KBM-7 (cell line): ENCODE measurements at places on chromosomes 12 and 14.

DNA sequence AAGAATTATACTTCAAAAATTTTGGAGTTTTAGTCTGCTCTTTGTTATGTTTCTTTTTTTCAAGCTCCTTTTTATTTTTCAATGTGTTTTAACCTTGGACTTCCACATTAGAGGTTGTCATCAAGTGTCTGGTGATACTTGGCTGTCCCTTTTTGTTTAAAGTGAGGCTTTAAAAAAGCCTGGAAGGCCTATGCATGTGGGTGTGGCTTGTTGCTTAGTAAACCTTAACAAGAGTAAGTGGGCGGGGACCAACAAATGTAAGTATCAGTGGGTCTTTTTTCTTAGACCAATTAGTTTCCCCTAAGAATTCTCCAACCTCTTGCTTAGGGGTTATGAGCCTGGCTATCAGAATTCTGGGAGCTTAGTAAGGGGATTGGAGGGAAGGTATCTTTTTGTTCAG is 26.4 kb downstream of the HCFC2 start:
- DNase-seq = no peak

- peak; percentile 56 for DNase-seq
Observed at GRCh38 chr12:14614704-14615121, 47.0 kb upstream of the PLBD1 start.

DNA sequence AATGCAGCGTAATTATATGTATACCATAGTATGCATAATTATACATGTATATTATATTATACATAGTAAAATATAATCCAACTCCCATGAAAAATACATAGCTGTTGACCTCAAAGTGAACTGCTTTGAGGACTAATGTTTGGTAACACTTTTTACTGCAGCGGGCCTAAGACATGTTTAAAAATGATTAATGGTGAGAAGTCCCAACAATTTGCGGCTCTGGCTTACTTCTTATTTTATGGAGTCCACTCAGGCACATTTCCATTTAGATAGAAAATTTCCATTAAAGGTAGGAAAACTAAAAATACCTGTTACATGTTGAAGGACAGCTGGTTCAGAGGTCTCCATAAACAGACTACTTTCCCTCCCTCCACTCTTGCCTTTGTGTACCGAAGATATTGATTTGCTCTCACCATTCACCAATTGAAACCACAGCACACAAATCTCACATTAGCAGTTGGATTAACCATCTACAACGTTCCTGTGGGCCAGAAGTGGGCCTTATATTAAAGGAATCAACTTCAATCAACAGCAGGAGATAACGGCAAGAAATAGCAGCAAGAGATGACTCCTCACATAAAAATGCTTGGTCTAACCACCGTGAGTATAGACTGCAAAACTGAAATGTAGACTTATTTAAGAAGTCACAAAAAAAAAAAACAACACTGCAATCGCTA is 14.1 kb upstream of the NT5DC3 start:
- no peak for DNase-seq

DNA sequence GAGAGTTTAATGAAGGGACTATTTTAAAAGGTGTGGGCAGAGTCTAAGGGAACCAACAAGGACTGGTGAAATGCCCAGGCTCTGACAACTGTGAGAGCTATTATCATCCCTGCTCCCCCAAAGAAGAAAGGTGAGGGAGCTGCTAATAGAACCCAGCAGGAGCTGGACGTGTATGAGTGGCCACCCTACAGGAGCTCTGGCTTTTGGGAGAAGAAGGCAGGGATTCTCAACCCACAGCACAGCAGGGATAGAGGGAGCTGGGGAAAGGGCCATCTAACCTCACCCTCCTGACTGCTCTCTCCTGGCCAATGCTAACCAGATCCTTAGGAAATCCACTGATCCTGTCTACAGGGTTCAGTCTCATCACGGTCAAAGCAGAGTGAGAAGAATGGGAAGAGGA is 57.1 kb downstream of the GRIN2B start:
- no peak for DNase-seq

GRCh38 chr12:117835156-117835555 is 133.6 kb downstream of the KSR2 start:
- no peak for DNase-seq

DNA sequence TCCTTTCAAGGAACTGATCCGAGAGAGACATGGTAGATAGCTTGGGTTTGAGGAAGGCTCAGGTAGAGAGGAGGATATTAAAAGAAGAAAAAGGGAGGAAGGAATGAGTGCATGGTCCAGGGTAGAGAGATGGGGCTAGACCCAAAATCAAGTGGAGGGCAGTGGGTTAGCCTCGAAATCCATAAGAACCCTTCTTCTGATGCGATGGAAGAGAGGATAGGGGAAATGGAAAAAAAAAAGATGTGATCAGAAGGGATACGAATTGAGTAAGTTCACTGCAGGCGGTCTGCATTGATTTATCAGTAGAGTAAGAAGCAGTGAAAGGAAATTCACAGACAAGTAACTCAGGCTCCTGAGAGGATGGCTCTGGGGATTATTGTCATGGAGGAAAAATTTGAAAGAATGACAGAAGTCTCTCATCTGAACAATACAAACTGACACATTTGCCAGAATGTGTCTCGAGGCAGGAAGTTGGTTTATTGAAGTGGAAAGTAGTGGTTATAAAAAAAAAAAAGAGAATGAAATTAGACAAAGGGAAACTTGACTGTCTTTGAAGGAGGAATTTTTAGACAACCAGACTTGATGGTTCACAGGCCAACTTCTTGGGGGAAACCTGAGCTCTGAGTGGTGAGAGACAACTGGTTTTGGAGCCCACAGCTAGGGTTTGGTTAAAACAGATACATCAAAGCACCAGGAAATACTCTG is 10.2 kb downstream of the PPFIBP1 start:
- DNase-seq = peak; percentile 63

DNA sequence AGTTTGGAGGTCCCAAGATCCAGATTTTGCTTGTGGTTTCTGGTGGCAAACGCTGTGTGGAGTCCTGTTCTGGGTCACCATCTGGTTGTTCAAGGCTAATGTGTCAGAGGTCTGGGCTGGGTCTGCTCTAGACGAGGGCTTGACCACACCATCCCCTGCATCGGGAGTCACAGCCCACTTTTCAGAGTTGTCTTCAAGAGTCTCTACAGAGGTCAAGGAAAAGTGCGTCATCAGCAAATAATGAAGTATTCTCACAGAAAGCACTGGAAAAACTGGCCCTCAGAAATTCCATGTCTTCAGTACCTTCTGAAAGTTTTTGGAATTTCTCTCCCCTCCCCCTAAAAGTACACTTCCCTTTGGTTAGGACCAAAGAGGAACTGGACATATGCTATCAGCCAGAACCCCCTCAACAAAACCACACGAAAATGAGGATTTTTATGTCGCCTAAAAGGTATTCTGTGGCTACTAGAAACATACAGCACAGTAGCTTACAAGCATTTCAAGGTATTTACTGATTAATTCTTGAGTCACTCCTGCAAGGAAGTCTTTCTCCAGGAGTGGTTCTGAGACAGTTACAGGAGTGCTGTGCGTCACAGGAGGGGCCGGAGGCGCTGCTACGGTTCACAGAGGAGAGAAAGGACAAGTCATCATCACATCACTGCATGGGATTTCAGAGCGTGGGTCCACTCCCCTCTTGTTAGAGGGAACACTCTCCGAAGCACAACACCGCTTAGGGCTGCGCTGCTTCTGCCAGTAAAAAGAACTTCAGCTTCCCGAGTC is 35.4 kb downstream of the RAD52 start:
- DNase-seq = peak; percentile 48

GRCh38 chr14:55160989-55161388 is 30.4 kb downstream of the DLGAP5 start:
- no peak for DNase-seq

DNA sequence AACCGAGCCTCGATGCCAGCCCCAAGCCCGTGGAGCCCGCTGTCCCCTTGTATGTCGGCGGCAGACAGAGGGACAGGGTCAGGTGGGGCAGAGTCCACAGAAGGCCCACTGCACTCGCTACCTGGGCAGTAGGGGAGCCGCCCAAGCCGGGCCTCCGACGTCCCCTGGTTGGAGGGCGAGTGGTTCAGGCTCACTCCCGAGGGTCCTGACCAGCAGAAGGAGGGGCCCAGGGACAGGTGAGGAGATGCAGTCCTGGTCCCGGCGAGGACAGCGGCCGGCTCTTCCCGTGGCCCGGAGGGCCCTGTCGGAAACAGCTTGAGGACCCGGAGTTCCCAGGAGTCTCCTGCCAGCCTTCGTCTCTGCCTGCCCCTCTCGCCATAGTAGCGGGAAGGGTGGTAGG is 216.7 kb upstream of the SFSWAP start:
- no peak for DNase-seq

- DNase-seq = no peak
Observed at GRCh38 chr12:83841620-83842019, 1071.0 kb downstream of the SLC6A15 start.

GRCh38 chr12:57419495-57419894 is 11.3 kb downstream of the R3HDM2 start:
- no peak for DNase-seq

DNA sequence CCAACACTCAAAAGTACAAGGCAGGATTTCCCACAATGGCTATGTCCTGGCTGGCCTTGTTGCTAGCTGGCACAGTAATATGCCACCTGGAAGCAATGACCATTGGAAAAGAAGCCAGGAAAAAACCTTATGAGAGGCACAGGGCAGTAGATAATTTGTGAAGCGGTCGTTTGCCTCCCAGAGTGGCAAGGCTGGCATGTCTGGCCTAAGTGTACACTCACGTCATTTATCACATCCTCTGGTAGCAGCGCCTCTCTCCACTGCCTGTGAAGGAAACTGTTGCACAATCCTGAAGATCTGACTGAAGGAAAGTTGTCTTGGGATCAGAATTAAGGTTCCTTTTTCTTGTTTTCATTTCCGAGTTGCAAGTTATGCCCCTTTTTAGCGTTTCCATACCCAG is 408.5 kb downstream of the ZFP36L1 start:
- peak; percentile 49 for DNase-seq

DNA sequence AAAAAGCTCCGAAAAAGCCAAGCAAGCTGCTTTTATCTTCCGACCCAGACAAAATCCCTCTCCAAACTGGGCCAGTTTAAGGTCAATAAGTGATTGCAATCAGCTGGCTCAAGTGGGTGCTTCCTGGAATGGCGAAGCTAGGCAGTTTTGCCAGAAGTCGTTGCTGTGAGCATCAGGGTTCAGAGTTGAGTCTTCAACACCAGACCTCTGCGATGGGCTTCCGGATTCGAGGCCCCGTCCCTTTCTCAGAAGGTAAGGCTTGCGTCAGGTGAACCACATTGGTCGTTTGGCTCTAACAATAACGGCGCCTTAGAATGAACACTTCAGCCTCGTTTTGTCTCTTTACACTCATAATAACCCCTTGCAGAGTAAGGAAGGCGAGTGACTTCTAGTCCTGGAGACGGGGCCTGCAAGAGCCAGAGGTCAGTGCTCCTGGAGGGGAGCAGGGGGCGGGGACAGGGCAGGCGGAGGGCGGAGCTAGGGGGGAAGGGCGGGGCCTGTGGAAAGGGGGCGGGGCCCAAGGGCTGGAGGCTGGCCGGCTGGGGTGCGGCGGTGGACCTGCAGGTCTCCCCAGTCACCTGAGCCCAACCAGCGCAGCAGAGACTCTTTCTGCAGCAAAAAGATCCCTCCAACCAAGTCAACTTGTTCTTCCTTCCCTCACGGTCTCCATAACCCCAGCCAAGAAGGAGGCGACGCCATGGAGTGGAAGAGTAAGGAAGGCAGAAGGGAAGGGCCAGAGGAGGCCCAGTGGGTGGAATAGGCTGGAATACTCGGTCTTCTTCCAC is 34.0 kb upstream of the NFYB start:
- DNase-seq = no peak

GRCh38 chr14:72771561-72771960 is 122.3 kb downstream of the DPF3 start:
- no peak for DNase-seq

DNA sequence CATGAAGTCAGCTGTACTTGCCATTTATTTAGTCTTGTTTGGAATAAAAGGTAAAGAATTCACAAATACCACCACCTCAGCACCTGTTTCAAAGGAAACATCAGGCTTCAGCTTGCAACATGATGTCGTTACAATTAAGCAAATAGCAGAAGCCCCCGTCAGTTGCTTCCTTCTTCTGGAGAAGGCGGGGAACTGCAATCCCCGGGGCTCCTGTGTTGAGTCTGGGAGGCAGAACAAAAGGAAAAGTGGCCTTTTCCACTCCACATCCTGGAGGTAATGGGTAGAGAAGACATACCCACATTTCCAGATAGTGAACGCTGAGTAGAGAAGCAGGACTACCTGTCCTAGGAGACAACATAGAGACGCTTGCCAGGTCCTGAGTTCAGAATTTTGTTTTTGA is 92.8 kb downstream of the DNAH10 start:
- peak; percentile 30 for DNase-seq

DNA sequence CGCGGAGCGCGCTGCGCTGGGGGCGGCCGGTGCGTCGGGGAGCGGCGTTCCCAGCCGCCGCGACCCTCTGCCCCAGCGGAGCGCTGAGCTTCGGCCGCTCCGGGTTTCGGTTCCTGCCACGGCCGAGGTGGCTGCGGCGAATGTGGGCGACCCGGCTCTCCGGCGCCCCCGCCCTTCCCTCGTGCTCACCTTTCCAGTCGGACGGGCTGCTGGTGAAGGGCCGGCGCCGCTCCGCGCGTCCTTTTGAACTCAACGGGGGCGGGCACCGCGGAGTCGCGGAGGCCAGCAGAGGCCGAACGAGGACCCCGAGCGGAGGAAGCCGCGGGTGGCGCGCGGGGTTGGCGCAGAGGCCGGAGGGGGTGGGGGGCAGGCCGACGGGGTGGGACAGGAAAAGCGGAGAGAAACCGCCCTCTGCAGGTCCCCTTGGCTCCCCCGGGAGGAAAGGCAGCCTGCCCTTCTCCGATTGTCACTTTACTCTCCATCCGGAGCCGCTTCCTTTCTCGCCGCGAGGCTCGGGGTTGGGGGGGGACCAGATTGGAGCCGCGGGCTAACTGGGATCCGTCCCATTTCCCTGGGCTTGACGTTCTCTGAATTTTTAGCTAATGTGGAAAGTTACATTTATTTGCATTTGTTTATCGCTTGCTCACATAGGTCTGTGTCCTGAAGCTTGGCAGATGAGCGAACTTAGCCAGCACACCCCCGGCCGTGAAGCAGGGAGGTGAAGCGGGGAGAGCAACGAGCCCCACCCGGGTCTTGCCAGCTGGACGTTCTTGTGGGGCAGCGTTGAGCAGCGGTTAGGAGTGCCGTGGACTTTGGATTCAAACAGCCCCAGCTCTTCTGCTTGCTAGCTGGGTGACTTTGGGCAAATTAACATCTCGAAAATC is at the start of gene SMAGP:
SMAGP (minus strand) TSS at position 349 of the 884 bp plus-strand sequence. CDS start 1,137 bp downstream, outside the sequence.
- DNase-seq = peak; percentile 45

- DNase-seq = no peak
Observed at GRCh38 chr14:105168496-105168978, at the start of gene JAG2. Gene JAG2 (minus strand): TSS chr14:105168776. CDS start chr14:105168420, 356 bp downstream.
